ENCODE measurements at places on chromosomes 11 and 22.

GRCh38 chr22:35708453-35708852 lies 9.2 kb upstream of the APOL5 start:
- no peaks in the 10 kb centered on the region for H3K4me1 ChIP-seq
- H3K27me3 ChIP-seq, result peaks cover 3% of the 10 kb centered on the region
- DNase-seq, result no peak
- H3K4me3 ChIP-seq, result no peak overlapping the region

DNA sequence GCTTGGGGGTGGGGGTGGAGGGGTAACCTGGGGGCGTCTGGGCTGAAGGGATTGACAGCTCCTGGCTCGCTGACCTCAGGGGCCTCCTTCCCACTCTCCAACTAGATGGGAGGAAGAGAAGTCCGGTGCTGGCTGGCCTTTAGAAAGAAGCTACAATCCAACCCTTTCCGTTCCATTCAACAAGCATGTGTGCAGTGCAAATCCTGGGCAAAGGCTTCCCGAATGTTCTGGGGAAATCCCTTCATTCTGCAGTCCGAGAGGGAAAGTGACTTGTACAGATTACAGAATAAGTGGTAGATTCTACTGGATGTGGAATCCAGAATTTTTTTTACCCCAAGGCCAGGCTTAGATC lies 149.9 kb downstream of the FEZ1 start:
- no peaks in the 10 kb centered on the region for H3K36me3 ChIP-seq
- H3K27ac ChIP-seq, result no peak overlapping the region
- no peak for DNase-seq
- H3K4me3 ChIP-seq, result no peak overlapping the region
- no peaks in the 10 kb centered on the region for H3K4me1 ChIP-seq
- peaks cover 3% of the 10 kb centered on the region for H3K27me3 ChIP-seq

DNA sequence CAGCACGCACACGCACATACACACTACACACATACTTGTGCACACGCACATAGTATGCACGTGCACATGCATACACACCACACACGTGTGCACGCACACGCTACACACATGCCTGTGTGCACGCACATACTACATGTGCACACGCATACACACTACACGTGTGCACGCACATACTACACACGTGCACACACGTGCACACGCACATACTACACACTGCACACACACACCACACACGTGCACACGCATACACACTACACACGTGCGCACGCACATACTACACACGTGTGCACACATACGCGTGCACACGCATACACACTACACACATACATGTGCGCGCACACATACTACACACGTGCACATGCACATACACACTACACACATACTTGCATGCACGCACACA lies 19.7 kb upstream of the ARHGAP8 start:
- H3K27me3 ChIP-seq, result no peaks in the 10 kb centered on the region
- H3K36me3 ChIP-seq, result no peaks in the 10 kb centered on the region
- H3K4me3 ChIP-seq, result no peak overlapping the region
- no peaks in the 10 kb centered on the region for H3K4me1 ChIP-seq
- no peak for DNase-seq
- no peak overlapping the region for H3K27ac ChIP-seq

- H3K4me1 ChIP-seq, result no peaks in the 10 kb centered on the region
- H3K4me3 ChIP-seq, result no peak overlapping the region
- DNase-seq, result no peak
- H3K36me3 ChIP-seq, result no peaks in the 10 kb centered on the region
Measured at GRCh38 chr11:79226126-79226525, 214.7 kb downstream of the TENM4 start.

- H3K4me3 ChIP-seq, result no peak overlapping the region
- no peak for DNase-seq
- H3K27ac ChIP-seq, result no peak overlapping the region
- no peaks in the 10 kb centered on the region for H3K36me3 ChIP-seq
Measured at GRCh38 chr22:17946662-17947367, 77.5 kb downstream of the MICAL3 start.

GRCh38 chr11:96257972-96258934 lies 84.7 kb downstream of the MAML2 start:
- H3K4me3 ChIP-seq, result peak overlapping the region; percentile 71
- peak overlapping the region; percentile 89 for H3K27ac ChIP-seq
- peaks cover 25% of the 10 kb centered on the region for H3K36me3 ChIP-seq
- H3K27me3 ChIP-seq, result no peaks in the 10 kb centered on the region
- peak; percentile 32 for DNase-seq

GRCh38 chr11:133965031-133965601 lies 8.3 kb upstream of the IGSF9B start:
- no peak overlapping the region for H3K27ac ChIP-seq
- no peak overlapping the region for H3K4me3 ChIP-seq
- no peak for DNase-seq
- peaks cover 25% of the 10 kb centered on the region for H3K27me3 ChIP-seq
- peaks cover 17% of the 10 kb centered on the region for H3K4me1 ChIP-seq
- H3K36me3 ChIP-seq, result no peaks in the 10 kb centered on the region

GRCh38 chr11:100550298-100550697 lies 136.8 kb upstream of the ARHGAP42 start:
- no peak overlapping the region for H3K27ac ChIP-seq
- H3K4me1 ChIP-seq, result no peaks in the 10 kb centered on the region
- H3K36me3 ChIP-seq, result no peaks in the 10 kb centered on the region
- DNase-seq, result no peak

DNA sequence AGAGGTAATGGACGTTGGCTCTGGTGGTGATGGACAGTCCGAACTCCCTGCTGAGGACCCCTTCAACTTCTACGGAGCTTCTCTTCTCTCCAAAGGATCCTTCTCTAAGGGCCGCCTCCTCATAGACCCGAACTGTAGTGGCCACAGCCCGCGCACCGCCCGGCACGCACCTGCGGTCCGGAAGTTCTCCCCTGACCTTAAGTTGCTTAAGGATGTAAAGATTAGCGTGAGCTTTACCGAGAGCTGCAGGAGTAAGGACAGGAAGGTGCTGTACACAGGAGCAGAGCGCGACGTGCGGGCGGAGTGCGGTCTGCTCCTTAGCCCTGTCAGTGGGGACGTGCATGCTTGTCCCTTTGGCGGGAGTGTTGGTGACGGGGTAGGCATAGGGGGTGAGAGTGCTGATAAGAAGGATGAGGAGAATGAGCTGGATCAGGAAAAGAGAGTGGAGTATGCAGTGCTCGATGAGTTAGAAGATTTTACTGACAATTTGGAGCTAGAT lies 6.1 kb downstream of the DGCR8 start:
- DNase-seq, result no peak
- no peaks in the 10 kb centered on the region for H3K27me3 ChIP-seq
- peaks cover 22% of the 10 kb centered on the region for H3K4me1 ChIP-seq
- H3K4me3 ChIP-seq, result no peak overlapping the region
- H3K27ac ChIP-seq, result no peak overlapping the region
- peaks cover 66% of the 10 kb centered on the region for H3K36me3 ChIP-seq

GRCh38 chr11:125331357-125332035 lies 164.6 kb downstream of the FEZ1 start:
- H3K4me1 ChIP-seq, result peaks cover 2% of the 10 kb centered on the region
- no peak overlapping the region for H3K27ac ChIP-seq
- H3K4me3 ChIP-seq, result no peak overlapping the region

GRCh38 chr11:46649180-46649738 lies 31.9 kb downstream of the ATG13 start:
- peaks cover 47% of the 10 kb centered on the region for H3K36me3 ChIP-seq
- no peaks in the 10 kb centered on the region for H3K27me3 ChIP-seq
- no peak for DNase-seq
- no peaks in the 10 kb centered on the region for H3K4me1 ChIP-seq
- H3K27ac ChIP-seq, result no peak overlapping the region

DNA sequence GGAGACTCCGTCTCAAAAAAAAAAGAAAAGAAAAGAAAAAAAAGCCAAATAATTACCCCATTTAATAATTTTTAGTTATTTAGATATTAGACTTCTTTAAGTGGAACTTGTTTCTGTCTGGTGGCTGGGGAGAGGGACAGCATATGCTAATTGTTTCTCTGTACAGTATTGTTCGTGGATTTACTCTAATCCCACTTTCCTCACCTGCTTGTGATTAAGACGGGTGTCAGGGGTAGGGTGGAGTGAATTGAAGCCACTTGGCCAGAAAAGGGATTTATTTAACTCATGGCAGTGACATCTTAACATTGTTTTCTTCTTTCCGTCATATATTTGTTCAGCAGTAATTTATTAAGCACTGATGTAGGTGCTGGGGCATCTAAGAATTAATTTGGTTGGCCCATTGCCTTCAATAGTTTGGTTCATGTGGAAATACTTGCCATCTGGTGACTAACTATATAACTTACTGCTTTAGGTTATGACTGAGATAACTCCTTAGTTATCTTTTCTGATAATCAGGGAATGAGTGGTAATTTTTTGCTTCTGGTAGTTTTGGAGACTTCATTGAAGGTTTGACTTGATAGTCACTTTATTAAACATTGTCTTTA lies 4.6 kb downstream of the TNRC6B start:
- no peak overlapping the region for H3K4me3 ChIP-seq
- peak overlapping the region; percentile 64 for H3K27ac ChIP-seq
- H3K4me1 ChIP-seq, result peaks cover 54% of the 10 kb centered on the region
- H3K36me3 ChIP-seq, result peaks cover 24% of the 10 kb centered on the region

- H3K4me3 ChIP-seq, result no peak overlapping the region
- H3K27ac ChIP-seq, result no peak overlapping the region
- no peak for DNase-seq
- no peaks in the 10 kb centered on the region for H3K27me3 ChIP-seq
- H3K36me3 ChIP-seq, result no peaks in the 10 kb centered on the region
Measured at GRCh38 chr11:2921742-2922493, 7.3 kb downstream of the PHLDA2 start.

DNA sequence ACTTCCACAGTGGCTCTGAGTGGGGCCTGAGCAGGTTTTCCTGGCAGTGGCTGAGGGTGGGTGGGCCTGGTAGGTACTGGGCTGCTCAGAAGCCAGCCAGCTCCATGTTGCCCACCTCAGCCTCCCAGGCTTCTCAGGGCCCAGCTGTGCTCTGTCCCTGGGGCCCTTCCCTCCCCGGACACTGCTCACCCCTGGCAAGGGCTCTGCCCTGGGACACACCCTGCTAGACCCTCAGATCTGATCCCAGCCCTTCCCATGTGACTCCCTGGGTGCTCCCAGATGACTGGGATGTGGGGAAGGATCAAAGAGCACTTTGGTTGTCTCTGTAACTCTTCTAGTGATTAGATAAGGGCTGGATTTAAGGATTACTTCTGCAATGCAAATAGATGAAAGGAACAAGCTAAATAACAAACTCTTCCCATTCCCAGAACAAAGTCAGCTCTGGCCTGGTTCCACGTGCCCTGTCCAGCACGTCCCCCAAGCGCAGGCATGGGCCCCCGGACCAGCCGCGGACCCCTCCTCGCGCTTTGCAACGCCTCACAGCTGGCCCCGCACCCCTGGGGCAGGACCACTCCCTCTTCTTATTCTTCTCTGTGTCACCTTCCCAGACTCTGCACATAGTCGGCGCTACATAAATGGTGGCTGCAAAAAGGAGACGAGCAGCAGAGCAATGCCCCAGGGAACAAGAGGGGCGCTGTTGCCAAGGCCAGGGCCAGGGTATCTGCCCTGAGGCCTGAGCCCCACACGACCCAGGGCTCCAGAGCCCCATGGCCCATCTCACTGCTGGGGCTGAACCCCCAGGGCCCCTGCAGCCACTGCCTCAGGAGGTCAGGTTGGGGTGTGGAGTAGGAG lies 5.7 kb upstream of the KRTAP5-6 start:
- no peaks in the 10 kb centered on the region for H3K36me3 ChIP-seq
- H3K4me1 ChIP-seq, result no peaks in the 10 kb centered on the region
- no peak for DNase-seq

- no peaks in the 10 kb centered on the region for H3K36me3 ChIP-seq
- H3K27ac ChIP-seq, result no peak overlapping the region
- peaks cover 3% of the 10 kb centered on the region for H3K4me1 ChIP-seq
- peaks cover 5% of the 10 kb centered on the region for H3K27me3 ChIP-seq
- no peak for DNase-seq
Measured at GRCh38 chr11:117678658-117679406, 118.2 kb downstream of the DSCAML1 start.

- DNase-seq, result no peak
- peaks cover 28% of the 10 kb centered on the region for H3K27me3 ChIP-seq
- H3K27ac ChIP-seq, result no peak overlapping the region
- peaks cover 21% of the 10 kb centered on the region for H3K36me3 ChIP-seq
Measured at GRCh38 chr11:110090466-110091026, 2.6 kb upstream of the ZC3H12C start.

- peaks cover 27% of the 10 kb centered on the region for H3K4me1 ChIP-seq
- H3K27ac ChIP-seq, result no peak overlapping the region
- H3K27me3 ChIP-seq, result no peaks in the 10 kb centered on the region
- peaks cover 11% of the 10 kb centered on the region for H3K36me3 ChIP-seq
- no peak for DNase-seq
Measured at GRCh38 chr22:29385151-29385704, 3.1 kb downstream of the AP1B1 start.

DNA sequence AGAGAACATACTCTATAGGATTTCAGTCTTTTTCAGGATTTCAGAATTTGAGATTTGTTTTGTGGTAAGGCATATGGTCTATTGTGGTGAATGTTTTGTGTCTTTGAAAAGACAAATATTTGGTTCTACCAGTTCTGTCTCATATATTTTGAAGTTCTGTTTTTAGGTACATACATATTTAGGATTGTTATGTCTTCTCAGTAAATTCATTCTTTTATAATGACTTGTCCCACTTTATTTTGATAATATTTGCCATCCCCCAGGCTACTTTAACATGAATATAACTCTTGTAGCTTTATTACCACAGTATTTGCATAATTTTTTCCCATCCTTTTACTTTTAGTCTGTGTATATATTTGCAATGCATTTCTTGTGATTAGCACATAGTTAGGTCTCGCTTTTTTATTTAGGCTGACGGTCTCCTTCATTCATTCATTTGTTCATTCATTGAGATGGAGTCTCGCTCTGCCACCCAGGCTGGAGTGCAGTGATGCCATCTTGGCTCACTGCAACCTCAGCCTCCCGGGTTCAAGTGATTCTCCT lies 32.1 kb downstream of the MTMR3 start:
- peaks cover 22% of the 10 kb centered on the region for H3K4me1 ChIP-seq
- no peaks in the 10 kb centered on the region for H3K36me3 ChIP-seq
- no peak overlapping the region for H3K4me3 ChIP-seq

DNA sequence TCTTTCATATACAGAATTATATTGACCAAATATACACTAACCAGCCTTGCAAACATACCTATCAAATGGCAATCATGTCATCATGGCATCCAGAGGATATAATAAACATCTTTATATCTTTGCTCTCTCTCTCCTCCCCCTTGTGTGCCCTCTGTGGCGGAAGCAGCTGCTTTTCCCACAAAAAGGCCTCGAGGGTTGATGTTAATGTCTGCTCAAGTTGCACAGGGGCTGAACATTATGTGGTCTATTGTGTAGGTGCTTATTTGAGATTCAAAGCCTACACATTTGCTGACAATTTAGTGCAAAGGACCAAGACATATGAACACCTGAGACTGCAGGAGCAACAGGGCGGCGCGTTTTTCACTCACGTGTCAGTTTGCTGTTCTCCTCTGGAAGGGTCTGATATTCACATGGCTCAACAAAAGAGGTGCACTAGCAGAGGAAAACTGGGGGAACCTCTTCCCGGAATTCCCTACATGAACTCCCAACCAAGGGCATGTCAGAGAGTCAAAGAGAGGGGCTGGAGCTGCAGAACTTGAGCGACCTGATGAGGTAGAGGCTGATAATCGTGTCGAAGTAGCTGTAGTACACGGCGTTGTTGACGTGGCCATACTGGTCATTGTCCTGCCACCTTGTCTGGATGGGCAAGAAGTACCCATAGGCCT lies 138.8 kb downstream of the RCN1 start:
- H3K27ac ChIP-seq, result no peak overlapping the region
- no peak overlapping the region for H3K4me3 ChIP-seq
- H3K36me3 ChIP-seq, result no peaks in the 10 kb centered on the region
